HFFc6 (cell line): ENCODE measurements at places on chromosomes 3 and 15.
A peak's percentile ranks its signal among the peaks of the same experiment; 100 is the strongest.

DNA sequence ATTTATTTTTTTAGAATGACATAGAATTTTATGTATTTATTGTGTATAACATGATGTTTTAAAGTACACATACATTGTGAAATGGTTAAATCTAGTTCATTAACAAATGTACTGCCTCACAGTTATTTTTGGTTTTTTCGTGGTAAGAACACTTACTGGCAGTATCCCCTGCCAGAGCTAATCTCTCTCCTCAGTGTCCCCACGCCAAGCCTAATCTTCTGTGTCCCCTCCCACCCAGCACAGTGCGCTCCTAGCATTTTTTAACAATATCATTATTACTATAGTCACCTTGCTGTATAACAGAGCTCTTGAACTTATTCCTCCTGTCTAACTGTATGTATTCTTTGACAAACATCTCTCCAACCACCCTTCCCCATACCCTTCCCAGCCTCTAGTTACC lies 333.2 kb downstream of the GABRB3 start:
- DNase-seq, result no peak

GRCh38 chr3:43689766-43690399 lies 855 bp upstream of the ABHD5 start:
- DNase-seq, result no peak

DNA sequence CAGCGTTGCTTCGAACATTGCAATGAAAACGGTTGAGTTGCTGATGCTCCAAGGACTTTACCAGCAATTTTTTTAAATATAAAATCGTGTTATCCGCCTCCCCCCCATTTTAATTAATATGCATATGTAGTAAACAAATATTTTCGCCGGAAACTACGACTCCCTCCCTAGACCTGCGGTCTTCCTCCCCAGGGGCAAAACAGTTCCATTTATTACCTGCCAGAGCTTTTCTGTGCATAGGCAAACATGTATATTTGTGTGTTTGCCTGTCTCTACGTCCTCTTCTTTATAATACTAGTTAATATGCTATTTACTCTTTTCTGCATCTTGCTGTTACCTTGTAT lies 593 bp upstream of the RSL24D1 start:
- DNase-seq, result no peak

- peak; percentile 10 for DNase-seq
Measured at GRCh38 chr3:136250903-136251460, 842 bp downstream of the PCCB start.

GRCh38 chr3:52696830-52697631 lies 8.6 kb downstream of the GLT8D1 start:
- DNase-seq, result no peak

- no peak for DNase-seq
Measured at GRCh38 chr3:25432176-25432720, 4.2 kb downstream of the RARB start.

DNA sequence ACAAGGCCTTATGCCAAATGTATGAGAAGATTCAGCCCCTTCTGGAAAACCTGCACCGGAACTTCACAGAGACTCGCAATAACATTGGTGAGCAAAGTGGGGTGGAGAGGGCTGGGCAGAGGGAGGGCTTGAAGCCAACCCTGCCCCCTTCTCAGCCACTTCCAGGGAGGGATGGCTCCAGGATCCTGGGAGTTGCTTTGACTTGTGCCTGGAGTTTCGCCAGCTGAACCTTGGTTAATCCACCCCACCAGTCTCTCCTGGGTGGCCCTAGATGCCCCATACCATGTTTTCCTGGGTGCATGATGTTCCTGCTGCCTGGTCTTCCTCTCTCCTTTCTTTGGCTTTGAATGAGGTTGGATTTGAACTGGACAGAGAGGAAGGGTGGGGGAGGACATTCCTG lies 10.8 kb downstream of the TBC1D21 start:
- no peak for DNase-seq

DNA sequence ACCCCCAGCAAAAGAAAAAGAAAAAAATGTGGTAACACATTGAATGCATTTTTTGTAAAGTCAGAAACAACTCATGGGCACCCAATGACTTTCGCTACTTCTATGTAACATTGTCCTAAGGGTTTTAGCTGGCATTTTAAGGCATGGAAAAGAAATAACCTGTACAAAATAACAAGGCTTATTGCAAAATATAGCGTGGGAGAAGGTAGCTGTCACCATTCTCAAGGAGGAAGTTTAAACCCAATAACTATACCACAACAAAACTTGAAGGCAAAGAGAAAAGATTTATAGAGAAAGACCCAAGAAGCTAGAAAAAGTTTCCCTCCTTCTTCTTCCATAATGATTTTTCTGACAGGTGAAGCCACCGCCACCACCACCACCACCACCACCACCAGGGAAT lies 55.7 kb upstream of the ACP3 start:
- no peak for DNase-seq

DNA sequence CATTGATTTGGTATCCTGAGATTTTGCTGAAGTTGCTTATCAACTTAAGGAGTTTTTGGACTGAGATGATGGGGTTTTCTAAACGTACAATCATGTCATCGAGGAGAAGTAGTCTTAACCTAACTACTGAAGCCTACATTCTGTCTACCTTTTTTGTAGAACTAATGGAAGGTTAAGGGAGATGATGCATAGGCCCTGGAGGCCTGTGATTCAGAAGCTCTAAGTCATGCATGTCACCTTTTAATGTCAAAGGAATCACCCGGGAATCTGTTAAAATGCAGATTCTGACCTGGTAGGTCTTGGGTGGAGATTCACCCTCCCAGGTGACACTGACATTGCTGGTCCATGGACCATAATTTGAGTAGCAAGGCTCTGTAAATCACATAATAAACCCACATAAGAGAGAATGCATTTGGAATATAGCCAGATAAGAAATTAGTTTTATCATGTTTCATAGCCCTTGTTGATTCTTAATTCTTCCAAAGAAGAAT lies 64.9 kb downstream of the GHSR start:
- DNase-seq, result no peak

GRCh38 chr3:172625404-172625803 lies 85.5 kb downstream of the NCEH1 start:
- no peak for DNase-seq

DNA sequence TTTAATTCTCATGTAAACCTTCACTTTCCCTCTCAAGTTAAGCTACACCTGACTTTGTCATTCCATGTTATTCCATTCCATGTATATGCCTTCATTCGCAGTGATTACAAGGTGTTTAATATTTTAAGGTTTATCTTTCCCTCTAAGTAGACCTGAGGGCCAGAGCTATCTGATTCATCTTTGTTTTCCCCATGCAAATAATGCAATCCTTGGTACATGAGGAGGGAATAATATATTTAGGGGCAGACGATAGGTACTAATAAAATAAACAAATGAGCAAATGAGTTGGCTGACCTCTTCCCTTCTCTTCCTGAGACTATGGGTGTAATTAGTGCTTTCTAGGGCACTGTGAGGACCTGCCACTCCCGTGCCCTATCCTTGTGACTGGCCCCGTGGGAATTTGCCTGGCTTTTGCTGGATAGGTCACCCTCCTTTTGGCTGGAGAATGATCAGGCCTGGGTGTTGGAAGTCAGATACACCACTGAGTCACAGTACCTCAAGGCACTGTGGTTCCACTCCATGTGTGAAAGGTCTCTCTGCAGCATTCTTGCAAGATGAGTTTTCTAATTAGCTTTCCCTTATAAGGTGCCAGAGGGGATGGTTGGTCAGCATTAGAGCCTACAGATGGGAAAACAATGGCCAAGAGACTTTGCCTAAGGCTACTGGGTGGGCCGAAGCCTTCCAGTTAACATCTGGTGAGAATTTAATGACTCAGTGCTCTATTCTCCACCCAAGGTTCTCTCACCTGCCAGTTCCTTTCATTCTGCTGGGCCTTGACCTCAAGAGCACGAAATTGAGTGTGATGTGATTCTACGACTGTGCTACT lies 183.2 kb downstream of the P3H2 start:
- peak; percentile 97 for DNase-seq

DNA sequence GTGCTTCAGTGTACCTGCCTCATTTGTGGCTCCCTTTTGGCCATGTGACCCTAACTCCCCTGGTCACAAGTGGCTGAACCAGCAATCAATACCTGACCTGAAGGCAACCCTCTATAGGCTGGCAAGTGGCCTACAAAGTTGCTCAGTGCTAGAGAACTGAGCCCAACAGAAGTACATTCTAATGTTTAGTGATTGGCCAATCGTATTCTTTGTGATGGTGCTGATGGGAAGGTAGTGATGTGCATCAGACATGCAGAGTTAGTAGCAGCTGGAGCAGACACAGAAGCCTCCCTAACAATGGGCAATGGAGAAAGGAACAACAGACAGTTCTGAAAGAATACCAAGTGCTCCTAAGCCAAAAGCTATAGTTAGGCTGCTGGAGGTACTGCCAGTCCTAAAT lies 10.4 kb upstream of the ATOSA start:
- no peak for DNase-seq

GRCh38 chr15:75590239-75590638 lies 11.1 kb upstream of the PTPN9 start:
- DNase-seq, result no peak

DNA sequence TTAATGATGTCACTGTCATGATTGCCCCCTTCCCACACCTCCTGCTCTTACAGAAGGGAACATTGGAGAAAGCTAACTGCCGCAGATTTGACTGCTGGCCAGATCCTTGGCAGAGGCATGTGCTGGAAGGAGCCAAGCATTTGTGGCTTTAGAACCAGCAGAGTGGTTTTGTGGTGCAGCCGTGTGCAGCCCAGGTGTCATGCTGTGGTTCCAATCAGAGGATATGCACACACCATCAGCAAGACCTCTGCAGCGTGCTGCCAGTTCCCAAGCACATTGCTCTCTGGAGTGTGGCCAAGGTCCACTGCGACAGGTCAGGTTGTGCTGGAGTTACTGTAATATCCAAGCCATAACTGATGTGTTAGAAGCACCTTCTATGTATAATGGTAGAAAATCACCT lies 61.6 kb downstream of the OTOL1 start:
- DNase-seq, result no peak

GRCh38 chr15:67827562-67828277 lies 2.4 kb downstream of the SKOR1 start:
- no peak for DNase-seq

DNA sequence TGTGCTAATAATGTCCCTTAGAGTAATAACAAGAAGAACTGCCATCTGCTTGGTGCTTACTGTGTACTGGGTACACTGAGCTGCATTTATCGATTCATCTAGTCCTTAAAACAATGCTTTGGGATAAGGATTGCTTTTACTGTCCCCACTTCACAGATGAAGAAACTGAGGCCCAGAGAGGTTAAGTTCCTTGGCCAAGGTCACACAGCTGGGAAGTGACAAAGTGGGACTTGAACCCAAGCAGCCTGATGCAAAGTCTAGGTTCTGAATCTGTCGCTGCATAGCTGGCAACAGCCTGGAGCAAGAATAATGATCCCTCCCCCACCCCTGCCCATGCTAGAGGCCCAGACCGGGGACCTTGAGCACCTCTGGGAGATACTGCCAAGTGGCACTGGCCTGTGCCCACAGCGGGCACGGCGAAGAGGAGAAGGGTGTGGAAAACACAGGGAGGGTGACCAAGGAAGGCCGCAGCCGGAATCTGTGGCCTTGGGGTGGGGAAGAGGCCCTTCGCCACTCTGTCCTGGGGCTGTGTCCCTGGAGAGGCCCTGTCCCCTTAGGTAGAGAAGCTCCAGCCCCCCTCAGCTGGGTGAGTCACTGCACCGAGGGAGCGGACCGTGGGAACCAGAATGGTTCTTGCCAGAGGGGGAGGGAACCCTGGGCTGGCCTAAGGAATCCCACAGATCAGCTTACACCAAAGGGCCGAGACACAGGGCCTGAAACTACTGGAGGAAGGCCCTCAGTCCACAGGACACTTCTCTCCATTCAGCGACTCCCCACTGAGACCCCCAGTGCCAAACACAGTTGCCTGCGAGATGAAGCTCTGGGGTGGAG lies 3.5 kb downstream of the PLXND1 start:
- peak; percentile 88 for DNase-seq

DNA sequence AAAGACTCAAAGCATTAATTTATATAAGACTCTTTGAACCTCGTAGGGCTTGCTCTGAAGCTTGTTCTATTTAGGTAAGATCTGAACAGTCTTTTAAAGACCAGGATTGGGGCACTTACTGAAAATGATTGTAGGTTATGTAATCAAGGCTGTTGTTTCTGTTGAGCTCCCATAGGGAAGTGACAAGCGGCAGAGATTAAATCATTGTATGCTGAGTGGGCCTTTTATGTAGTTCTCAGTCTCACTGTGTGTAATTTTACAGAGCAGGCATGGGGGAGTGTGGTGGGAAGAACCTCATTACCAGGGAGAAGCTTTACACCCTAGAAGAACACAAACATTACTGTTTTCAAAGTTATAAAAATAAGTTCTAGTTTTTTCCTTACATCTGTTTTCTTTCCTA lies 160.0 kb upstream of the SNTN start:
- no peak for DNase-seq

DNA sequence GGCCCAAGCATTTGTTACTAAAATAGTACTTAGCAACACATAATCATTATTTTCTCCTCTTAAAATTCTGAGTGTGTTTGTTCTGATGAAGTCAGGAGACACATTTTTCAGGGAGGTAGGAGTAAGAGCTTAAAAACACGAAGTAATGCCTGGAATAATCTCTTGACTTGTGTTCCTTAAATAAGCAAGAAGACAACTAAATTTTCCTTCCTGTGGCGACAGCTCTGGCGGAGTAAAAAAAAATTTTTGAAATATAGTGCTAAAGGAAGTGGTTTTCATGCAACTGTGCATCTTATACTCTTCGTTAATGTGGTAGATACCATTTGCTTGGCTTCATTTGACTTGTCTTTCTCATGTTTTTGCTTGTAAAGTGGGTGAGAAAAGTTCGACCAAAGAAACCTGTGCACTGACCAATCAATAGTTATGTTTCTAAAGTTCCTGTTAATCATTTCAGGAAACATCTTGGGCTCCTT lies 11.1 kb upstream of the MBNL1 start:
- DNase-seq, result peak; percentile 18

GRCh38 chr3:176737480-176738110 lies 459.7 kb downstream of the TBL1XR1 start:
- DNase-seq, result no peak

GRCh38 chr3:12470680-12471079 lies 13.6 kb upstream of the TSEN2 start:
- no peak for DNase-seq

- no peak for DNase-seq
Measured at GRCh38 chr3:108780235-108780634, 23.0 kb upstream of the RETNLB start.

GRCh38 chr3:195394700-195395099 lies 48.1 kb downstream of the ACAP2 start:
- no peak for DNase-seq

DNA sequence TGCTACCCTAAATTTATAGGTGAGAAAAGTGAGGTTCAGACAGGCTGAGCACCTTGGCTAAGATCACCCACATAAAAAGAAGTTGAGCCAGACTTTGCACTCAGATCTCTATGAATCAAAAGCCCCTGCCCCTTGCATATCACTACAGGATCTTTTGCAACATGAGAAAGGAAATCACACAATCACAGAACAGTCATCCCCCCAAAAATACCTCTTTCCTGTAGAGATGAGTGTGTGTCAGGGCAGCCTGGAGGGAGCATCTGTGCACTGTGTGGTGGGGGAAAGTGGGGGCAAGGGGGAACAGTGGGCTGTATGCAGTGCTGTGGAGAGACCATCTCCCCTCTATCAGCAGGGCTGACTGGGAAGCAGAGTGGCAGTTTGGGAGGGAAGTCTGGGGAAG lies 46.6 kb downstream of the EPHB3 start:
- peak; percentile 13 for DNase-seq
